T-cell (primary cell): ENCODE measurements at places on chromosomes 5 and 9.

GRCh38 chr5:52632281-52632680 lies 155.4 kb upstream of the ITGA1 start:
- no peak for DNase-seq

DNA sequence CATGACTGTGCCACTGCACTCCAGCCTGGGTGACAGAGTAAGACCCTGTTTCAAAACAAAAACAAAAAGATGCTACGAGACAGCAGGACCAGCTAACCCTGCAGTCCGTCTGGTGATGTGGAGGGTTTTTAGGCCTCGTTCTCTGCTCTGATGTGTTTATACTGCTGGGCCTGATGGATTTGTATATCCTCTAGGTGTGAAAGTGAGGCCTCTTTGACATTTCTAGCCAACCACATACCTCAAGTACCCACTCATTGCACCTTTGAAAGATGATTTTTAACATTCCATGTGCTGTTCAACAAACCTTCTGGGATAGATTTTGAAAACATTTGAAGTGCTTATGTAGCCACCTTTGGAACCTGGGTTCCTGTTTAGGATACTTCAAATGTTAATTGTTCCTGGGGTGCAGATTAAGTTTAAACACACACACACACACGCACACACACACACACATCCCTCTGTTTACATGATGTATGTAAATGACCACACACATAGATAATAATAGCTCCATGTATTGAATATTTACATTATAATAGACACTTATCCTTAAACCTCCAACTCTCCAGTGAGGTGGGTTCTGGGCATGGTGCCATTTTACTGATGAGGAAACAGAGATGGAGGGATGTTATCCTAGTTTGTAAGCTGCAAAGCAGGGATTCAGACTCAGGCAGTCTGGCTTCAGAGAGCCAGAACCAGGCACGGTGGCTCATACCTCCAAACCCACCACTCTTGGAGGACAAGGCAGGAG lies 48.8 kb upstream of the GOLPH3 start:
- no peak for DNase-seq

- DNase-seq, result no peak
Observed at GRCh38 chr5:174325961-174326360, 280.5 kb downstream of the NSG2 start.

- no peak for DNase-seq
Observed at GRCh38 chr5:83029912-83030311, 47.3 kb downstream of the TMEM167A start.

DNA sequence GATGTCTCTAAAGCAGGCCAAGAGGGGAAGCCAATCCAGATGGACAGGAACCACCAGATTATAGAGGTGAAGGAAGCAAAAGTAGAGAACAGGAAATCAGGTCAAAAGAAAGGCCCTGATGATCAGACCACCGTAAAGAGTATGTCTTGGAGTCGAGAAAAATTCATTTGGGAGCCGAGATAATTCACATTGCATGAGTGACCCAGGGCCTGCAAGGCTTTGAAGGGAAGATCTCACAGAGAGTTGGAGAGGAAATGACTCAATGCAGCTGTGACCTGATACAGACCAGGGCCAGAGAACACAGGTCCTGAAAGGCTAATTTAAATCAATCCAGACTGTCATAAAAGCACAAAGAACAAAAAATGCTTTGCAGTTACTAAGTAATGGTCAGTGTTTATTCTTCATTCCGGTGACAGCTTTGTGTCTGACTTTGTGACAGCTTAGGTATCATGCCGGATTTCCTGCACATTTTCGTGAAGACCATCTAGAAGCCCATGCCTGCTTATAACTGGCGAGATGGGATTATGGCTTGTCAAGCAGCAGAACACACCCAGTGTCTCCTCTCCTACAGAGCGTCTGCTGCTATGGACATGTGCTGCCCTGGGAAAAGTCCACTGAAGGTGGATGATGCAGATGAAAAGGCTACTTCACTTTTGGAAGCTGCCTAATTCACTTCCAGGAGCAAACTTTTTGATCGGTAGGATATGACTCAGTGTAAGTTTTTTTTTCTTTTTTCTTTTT lies 5.8 kb upstream of the ACTBL2 start:
- DNase-seq, result no peak

GRCh38 chr5:177098470-177099141 lies 11.9 kb downstream of the FGFR4 start:
- DNase-seq, result no peak

GRCh38 chr9:78786794-78787193 lies 489.9 kb downstream of the PSAT1 start:
- DNase-seq, result no peak

- DNase-seq, result no peak
Observed at GRCh38 chr5:171813813-171814490, 28.3 kb downstream of the SMIM23 start.

DNA sequence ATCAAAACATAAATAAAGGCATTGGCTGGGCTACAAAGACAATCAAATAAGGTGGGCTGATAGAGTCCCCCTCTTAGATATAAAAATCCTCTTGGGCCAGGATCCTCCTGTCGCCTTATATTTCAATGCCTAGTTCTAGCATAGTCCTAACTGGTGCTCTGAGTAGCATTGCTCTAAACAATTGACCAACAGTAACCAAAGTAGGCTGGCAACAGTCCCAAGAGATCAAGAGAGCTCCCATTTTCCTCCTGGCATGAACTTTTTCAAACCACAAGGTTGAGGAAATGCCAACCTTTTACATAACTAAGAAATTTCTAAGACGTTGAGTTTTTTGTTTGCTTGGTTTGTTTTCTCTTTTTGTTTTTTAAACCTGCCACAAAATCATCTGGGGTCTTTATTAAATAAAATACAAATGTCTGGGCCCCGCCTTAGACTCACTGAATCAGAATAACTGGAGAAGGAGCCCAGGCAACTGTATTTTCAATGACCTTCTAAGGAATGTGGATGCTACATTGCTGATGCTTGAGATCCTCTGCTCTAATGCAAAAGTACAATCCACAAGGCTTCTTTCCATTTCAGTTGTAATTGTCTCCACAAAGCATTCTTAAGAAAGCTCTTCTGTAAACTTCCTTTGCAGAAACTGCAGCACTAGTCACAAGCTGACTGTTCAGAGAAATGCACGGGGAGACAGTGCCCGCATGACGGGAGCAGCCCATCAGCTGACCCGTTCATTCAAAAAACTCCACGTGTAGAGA lies 2.9 kb downstream of the SLC45A2 start:
- DNase-seq, result no peak

DNA sequence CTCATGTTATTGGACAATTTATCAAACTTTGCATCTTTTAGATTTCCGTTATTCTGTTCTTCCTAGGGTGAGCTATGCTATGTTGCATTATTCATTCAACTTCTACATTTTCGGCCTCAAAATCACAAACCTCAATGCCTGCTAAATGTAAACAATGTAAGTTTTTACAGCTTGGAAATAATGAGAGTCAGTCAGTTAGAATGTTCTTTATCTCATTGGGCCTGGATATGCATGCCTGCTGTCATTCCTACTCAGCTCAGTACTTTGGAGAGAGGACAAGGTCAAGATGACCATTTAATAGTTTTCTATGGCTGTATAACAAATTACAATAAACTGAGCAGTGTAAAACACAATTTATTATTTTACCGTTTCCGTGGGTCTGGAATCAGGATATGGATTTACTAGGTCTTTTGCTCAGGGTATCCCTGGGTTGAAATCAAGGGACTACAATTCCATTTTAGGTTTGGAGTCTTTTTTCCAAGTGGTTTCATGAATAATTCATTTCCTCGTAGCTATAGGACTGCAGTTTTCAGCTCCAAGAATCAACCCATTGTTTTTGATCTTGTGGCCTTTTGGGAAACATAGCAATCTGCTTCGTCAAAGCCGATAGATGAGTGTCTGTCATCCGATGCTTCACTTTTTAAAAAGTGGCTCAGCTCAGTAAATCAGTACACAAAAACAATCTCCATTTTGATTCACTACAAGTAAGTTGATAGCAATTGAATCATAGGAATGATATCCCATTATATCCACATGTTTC lies 1143.2 kb upstream of the CDH6 start:
- DNase-seq, result no peak

DNA sequence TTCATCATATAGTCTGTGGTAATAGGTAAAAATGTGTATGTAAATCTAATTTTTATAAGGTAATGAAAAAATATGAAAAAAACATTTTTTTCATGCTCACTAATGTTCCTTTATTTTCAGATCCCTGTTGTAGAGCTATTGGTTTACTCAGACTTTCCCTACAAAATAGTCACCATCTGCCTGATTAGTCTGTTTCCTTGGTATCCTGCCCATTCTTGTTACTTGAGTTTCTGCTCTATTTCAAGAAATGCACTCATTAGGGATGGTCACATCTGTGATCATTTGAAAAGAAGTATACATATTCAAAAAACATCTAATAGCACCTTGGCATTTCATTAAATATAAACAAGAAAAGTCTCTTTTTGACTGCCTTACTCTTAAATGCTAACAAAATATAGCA lies 21.6 kb upstream of the RASA1 start:
- DNase-seq, result no peak

DNA sequence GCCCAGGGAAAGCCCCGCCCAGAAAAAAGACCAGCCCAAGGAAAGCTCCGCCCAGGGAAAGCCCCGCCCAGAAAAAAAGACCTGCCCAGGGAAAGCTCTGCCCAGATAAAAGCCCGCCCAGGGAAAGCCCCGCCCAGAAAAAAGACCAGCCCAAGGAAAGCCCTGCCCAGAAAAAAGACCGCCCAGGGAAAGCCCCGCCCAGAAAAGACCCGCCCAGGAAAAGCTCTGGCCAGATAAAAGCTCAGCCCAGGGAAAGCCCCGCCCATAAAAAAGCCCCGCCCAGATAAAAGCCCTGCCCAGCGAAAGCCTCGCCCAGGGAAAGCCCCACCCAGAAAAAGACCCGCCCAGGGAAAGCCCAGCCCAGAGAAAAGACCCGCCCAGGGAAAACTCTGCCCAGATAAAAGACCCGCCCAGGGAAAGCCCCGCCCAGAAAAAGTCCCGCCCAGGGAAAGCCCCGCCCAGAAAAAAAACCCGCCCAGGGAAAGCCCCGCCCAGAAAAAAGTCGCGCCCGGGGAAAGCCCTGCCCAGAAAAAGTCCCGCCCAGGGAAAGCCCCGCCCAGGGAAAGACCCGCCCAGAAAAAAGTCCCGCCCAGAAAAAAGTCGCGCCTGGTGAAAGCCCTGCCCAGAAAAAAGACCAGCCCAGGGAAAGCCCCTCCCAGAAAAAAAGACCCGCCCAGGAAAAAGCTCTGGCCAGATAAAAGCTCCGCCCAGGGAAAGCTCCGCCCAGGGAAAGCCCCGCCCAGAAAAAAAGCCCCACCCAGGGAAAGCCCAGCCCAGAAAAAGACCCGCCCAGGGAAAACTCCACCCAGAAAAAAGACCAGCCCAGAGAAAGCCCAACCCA lies 11.9 kb downstream of the GRIN1 start:
- no peak for DNase-seq

DNA sequence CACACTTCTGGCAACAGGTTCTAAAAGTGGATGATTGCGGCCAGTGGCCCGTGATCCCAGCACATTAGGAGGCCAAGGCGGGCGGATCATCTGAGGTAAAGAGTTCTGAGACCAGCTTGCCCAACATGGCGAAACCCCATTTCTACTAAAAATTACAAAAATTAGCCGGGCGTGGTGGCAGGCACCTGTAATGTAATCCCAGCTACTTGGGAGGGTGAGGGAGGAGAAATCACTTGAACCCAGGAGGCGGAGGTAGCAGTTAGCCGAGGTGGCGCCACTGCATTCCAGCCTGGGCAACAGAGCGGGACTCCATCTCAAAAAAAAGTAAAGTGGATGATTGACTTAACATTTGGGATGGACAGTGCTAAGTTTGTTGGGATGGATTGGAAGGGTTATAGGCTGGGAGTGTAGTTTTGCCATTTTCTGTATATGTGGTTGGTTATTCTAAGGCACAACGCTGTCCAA lies 3.4 kb downstream of the MATR3 start:
- no peak for DNase-seq

GRCh38 chr5:76652809-76653414 lies 29.7 kb upstream of the F2RL2 start:
- no peak for DNase-seq

DNA sequence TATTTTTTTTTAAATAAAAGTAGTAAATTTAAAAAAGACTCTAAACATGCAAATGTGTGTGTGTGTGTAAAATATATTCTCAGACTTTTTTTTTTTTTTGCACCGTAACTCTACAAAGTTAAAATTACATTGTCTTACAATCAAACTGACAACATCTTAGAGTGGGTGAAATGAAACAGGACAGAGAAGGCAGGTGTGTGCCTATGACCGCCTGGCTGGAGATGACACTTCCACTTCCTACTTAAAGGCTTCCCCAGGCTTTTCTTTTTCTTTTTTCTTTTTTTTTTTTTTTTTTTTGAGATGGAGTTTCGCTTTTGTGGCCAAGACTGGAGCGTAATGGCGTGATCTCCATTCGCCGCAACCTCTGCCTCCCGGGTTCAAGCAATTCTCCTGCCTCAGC lies 2.7 kb upstream of the AK1 start:
- DNase-seq, result no peak

DNA sequence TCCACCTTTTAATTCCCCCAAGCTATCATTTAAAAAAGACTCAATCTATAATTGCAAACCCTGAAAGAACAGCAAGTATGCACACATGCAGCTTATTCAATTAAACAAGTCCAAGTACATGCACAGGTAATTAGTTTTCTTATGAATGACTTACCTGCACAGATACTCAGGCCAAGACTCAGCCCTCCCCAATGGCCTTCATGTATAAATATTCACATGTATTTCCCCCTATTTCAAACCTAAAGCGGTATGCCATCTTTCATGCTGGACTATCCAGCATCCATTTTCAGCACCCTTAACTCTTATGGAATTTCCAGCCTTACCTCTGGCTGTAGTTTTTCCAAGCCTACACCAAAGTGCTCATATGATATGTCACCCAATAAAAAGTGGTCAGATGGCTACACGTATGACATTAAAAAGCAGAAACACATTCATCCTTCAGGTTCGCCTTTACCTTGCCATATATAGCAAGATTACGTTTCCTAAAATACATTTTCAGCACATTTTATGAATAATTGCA lies 205.5 kb downstream of the MEF2C start:
- DNase-seq, result no peak

GRCh38 chr5:170416526-170416925 lies 27.4 kb upstream of the KCNMB1 start:
- DNase-seq, result no peak

- peak; percentile 64 for DNase-seq
Observed at GRCh38 chr9:37528652-37529471, 43.1 kb downstream of the POLR1E start.
